NCI-H1092 (cell line): ENCODE measurements at places on chromosomes 5 and 9.

DNA sequence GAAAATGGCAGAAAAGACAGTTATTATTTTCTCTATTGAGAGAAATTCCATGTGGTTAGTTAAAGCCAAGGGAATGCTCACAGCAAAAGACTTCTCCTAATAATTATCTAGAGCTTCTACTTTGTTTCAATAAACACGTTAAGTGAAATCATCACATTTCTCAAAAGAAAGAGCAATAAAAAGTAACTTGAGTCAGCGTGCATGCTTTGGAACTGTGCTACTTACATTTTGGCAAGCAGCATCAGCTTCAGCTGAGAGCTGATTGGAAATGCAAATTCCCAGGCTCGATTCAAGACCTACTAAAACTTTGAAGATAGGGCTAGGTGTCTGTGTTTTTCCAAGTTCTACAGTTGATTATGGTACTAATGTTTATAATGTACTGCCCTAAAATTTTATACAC, 132.1 kb downstream of the CDH18 start:
- peak; percentile 5 for DNase-seq

- DNase-seq = no peak
Measured at GRCh38 chr9:130785940-130786508, 49.0 kb upstream of the ABL1 start.

- DNase-seq = no peak
Measured at GRCh38 chr5:115433918-115434317, 110.7 kb downstream of the FEM1C start.

DNA sequence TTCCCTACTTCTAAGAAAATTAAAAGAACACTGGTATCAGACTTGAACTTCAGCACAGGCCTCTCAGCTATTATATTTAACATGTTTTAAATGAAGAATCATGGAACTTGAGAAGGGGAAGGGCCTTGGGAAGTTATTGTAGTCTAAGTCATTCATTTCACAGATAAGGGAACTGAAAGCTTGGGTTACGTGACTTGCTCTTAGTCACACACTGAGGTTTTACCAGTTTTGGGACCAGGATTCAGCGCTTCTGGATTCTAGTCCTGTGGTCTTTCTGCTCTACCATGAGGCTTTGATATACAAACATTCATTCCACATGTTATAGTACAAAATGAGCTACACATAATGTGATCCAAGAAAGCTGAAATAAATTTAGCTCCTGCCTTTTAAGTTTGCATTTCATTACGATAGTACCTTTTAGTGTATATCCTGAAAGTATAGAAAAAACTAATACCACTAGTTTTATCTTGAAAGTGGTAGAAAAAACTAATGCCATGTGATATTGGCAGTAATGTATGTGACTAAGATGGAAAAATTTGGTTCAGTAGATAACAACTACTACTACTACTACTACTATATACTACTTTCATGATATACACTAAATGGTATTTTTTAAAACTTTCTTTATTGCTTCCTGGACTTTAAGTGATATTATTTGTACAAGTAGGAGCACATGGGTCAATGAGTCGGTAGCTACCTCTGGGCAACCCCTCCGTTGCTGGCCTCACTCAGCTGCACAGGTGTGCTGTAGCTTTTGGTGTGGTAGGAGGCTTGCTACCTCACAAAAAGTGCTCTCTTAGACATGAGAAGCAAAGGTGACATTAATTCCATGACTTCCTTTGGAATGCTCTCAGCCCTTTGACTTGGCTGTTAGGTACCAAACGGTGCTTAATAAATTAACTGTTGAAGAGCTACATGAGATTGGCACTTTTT, 40.7 kb downstream of the F2RL2 start:
- no peak for DNase-seq

- no peak for DNase-seq
Measured at GRCh38 chr5:9468060-9468388, 77.9 kb downstream of the SEMA5A start.

DNA sequence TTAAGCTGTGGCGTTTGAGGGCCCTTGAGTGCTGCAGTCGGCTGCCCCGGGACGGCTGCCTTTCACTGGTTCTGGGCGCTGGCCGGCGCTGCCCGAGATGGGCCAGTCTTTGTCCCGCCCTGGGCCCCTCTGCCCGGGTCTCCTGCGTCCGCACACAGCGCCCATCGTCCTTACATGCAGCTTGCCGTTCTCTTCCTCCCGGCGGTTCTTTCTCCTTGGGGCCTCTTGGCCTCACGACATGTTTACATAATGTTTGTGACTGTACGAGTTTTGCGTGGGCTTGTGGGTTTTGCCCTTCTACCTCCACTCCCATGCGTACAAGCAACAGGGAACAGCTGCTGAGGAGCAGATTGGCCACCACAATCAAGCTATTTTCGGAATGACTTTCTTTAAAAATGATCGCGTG, 618 bp downstream of the TNPO1 start:
- DNase-seq = no peak

GRCh38 chr5:73447530-73448462, 781 bp downstream of the FOXD1 start:
- DNase-seq = peak; percentile 23

- DNase-seq = no peak
Measured at GRCh38 chr5:110625376-110625999, 101.0 kb downstream of the TMEM232 start.

DNA sequence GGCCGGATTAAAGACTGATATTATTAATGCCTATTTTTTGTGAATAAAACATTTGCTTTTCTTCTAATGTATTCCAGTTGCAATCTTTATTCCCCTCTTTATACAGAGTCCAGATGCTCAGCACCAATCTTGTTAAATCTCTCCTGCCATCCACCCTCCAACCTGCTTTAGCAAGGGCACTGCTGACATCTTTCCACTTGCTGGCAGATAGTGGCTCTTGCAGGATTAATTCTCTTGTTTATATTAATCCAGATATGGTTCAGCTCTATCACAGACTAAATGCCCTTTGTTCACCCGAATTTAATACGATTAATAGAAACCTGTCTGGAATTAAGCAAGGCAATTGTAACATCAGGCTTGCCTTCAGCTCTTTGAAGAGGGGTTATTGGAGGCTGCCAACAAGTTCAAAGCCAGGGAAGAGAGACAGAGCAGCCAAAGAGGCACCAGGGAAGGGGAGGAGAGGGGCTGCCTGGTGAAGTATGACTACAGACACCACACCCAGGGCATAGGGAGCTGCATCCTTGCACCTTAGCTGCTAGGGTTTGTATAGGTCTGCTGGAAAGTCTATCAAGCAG, 236.2 kb downstream of the SAXO1 start:
- no peak for DNase-seq

- DNase-seq = no peak
Measured at GRCh38 chr9:93288891-93289883, 105.2 kb downstream of the WNK2 start.

- no peak for DNase-seq
Measured at GRCh38 chr9:120846251-120846889, 3.6 kb upstream of the PSMD5 start.

DNA sequence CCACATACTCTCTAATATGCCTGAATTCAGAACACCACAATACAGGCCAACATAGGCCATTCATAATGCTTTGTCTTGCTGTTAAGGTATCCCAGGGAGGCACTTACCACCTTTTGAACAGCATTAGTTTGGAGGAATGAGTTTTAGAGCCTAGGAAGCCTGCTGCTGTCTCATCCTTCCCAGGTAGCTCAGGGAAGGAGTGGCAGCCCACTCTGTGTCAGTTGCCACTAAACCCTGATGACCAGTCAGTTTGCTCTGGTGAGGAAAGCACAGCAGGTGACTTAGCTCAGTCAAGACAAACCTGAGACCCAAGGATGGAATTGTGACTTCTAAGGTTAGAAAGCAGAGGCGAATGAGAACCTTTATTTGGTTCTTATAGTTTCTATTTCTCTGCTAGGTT, 337.4 kb upstream of the ATP10B start:
- DNase-seq = no peak

DNA sequence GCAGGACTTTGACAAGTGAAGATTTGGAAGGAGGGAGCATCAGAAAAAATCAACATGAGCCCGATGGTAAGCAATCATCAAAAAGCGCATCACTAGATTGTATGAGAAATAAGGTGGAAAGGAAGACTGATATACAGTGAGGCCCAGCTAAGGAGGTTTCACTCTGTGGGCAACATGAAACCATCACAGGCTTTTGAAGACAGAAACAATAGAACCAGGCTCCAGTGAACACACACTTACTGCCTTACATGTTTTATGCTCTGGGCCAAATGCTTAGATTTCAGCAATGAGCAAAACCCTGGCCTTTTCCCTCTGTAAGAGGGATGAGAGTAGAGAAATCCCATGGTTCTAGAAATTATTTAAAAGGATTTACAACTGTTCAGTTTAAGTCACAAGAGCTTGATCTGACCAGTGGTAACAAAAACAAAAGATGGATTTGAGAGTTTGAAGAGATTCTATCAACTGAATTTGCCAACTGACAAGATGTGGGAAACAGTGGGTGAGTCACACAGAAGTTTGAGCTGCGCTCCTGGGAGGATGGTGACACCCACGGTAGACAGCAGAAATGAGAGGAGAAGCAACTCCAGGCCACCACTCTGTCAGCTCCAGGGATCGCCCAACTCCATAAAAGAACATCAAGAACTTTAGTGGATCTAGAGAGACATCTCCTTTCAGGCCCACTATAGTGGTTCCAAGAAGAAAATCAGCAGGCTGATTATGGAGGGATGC, 261.8 kb downstream of the MCTP1 start:
- no peak for DNase-seq

GRCh38 chr5:1041225-1042143, 32.9 kb downstream of the NKD2 start:
- DNase-seq = no peak

DNA sequence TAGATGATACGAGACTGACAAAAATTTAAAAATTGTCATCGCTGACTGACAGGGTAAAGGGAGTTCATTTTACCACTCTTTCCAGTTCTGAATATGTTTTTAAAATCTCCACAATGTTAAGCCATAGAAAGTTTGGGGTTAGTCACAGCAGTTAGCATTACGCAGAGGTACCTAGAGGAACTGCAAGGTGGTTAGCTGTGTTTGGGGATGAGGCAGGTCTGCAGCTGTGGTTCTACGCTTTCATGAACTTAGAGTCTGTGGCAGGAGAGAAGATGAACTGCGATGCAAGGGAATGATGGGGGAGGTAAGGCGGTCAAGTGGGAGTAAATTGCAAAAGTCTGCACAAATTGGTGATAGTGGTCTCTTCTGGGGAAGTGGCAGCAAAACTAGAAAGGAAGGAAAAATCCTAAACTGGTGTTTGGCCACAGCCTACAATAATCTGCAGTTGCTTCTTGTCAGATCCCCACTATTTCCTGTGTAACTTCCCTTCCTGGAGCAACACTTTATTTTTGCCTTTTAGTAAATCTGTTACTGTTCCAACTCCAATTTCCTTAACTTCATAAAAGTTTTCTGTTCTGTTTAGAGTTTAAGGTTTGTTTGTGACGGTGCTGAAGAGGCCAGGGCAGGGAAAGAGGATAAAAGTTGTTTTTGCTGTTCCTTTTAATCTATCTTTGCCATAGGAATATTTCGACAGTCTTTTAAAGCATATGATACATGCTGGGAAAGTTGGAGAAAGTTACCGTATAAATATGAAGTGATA, 38.6 kb upstream of the SNX2 start:
- DNase-seq = no peak

GRCh38 chr5:128842241-128842640, 123.0 kb upstream of the SLC27A6 start:
- DNase-seq = no peak

GRCh38 chr9:69427286-69427685, 102.3 kb downstream of the ENTREP1 start:
- DNase-seq = no peak

- DNase-seq = no peak
Measured at GRCh38 chr5:172321593-172321992, 38.0 kb upstream of the UBTD2 start.

DNA sequence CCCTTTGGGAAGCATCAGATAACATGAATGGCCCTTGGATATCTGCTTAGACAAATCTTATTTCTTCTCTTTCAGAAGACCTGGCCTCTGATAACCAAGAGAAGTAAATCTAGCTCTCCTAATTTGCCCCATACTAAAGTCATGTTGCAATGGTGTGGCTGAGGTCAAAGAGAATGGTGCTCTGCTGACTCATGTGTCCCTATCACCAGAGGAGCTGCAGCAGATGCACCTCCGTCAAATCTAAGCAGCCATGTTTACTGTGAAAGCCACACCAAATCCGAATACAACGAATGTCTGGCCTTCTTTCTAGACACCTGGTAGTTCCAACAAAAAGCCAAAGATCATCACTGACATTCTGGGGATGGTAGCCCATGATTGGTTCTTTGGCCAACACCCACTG, 23.2 kb downstream of the RETREG1 start:
- no peak for DNase-seq

DNA sequence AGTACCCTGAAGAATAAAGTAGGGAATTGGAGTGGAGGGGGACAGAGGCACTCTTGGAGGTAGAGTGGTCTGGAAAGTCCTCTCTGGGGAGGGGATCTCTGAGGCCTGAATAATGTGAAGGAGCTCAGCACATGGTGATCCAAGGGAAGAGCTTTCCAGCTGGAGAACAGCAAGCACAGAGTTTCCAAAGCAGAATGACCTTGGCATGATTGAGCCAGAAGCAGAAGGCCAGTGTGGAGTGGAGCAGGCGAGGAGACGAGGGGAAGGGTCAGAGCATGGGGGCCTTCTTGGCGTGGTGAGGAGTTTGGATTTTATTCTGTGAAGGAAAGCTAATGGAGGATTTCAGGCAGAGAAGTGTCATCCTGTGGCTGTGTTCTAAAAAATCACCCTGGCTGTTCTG, 8.3 kb downstream of the PCBD2 start:
- DNase-seq = no peak

DNA sequence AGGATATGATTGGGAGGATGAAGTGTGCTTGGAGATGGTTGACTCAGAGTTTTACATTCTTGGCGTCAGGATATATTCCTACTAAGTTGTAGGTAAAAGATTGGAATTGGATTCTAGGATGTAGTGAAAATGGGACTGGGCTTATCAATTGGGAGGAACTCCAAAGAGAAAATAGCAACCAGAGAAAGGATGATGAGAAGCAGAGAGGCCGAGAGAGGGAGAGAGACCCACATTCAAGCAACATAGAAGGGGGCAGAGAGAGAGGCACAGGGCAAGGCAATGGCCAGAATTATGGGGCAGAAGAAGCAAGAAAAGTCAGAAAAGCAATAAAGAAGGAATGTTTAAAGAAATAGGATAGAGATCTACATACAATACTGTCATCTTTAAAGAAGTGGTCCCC, 217.9 kb upstream of the ACTBL2 start:
- DNase-seq = no peak

GRCh38 chr5:67028371-67028770, 168.2 kb downstream of the CD180 start:
- DNase-seq = no peak

- no peak for DNase-seq
Measured at GRCh38 chr9:129979071-129979745, 63.8 kb downstream of the FNBP1 start.
